Eye (tissue), 1 donor: ENCODE measurements at places on chromosomes 13 and 19.

- DNase-seq, result no peak
These were observed 113.1 kb downstream of the PCDH9 start for GRCh38 chr13:67117010-67117550.

DNA sequence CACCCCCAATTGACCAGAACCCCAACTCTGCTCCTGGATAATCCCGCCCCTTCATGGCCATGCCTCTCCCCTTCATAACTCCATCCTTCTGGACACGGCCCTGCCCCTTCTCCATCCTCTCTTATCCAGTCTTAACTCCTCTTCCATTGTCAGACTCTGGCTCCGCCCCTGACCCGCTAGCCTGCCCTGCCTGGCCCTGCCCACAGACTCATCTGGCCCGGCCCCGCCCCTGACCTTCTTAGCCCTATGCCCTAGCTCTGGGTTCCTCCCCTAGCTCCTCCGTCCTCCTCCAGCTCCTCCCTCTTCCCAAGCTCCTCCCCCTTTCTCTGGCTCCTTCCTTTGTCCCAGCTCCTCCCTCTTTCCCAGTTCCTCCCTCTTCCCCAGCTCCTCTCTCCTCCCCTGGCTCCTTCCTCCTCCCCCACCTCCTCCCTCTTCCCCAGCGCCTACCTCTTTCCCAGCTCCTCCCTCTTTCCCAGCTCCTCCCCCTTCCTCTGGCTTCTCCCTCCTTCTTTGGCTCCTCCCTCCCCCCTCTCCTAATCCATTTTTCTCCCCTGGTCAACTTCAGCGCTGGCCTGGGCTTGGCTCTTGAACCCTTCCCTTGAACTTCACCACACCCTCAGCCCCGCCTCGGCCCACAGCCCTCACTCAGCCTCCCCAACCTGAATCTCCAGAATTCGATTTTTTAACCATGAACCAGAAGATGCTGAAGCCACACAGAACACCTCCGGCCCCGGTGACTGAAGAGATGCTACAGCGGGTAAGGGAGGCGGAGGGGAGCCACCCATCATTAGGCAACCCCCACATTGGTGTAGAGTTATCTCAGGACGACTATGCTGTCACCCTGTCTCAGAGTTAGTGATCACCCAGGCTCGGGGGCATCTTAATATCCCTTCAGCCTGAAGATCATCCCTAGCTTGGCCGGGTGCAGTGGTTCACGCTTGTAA, 9.2 kb upstream of the ZNF358 start:
- peak; percentile 86 for DNase-seq

DNA sequence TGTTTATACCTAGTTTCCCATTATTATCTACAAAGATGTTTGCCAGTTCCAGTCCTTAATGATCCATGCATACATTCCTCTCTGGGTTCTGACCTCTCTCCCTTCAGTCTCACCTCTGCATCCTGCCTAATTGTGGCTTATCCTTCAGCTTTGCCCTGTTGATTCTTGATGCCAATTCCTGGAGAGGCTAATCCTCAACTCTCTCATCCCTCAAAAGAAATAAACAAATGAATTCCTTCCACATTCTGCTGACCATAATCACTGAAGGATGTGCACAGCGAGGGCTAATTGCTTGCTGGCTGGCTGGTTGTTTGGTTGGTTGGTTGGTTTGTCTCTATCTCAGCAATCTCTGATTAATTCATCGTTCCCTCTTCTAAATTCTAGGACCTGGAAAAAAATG, 113.8 kb downstream of the IRS2 start:
- no peak for DNase-seq

GRCh38 chr19:51450730-51451307, 7.4 kb downstream of the SIGLEC8 start:
- no peak for DNase-seq

GRCh38 chr19:37699057-37699456, 20.5 kb downstream of the ZNF607 start:
- no peak for DNase-seq

- peak; percentile 63 for DNase-seq
These were observed 1.8 kb upstream of the CEACAM8 start for GRCh38 chr19:42596391-42597072.

GRCh38 chr19:48351341-48351752, 12.4 kb downstream of the TMEM143 start:
- DNase-seq, result peak; percentile 80

DNA sequence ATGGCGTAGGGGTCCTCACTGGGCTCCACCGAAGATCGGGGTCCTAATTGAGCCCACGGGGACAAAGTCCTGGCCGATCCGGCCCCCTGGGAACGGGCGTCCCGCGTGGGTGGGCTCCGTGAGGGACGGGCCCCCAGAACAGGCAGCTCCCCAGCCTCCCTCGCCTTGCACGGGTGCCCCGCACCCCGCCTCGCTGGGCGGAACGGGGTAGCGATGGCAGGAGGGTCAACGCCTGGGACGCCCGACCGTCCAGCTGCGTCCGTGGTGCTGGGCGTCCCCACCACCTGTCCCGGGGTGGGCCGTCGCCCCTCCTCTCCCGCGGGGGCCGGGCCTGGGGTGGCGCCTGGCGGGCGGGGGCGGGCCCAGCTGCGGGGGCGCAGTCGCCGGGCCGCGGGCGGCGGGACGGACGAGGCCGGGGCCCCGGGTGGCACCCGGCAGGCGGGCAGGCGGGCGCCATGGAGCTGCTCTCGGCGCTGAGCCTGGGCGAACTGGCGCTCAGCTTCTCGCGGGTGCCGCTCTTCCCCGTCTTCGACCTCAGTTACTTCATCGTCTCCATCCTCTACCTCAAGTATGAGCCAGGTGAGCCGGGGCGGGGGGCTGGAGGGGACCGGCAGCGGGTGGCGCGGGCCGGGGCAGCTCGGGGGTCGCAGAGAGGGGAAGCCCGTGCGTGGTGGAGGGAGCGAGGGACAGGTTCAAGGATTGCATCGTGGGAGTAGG, at the start of gene TMEM38A:
Gene TMEM38A, plus strand, starts transcription at position 377 of the 717 bp plus-strand sequence. Its CDS starts 79 bp downstream, at position 456.
- peak; percentile 55 for DNase-seq

- no peak for DNase-seq
These were observed 30.1 kb upstream of the DCUN1D2 start for GRCh38 chr13:113520571-113520970.

GRCh38 chr19:17765069-17765618, 13.9 kb downstream of the FCHO1 start:
- DNase-seq, result no peak

DNA sequence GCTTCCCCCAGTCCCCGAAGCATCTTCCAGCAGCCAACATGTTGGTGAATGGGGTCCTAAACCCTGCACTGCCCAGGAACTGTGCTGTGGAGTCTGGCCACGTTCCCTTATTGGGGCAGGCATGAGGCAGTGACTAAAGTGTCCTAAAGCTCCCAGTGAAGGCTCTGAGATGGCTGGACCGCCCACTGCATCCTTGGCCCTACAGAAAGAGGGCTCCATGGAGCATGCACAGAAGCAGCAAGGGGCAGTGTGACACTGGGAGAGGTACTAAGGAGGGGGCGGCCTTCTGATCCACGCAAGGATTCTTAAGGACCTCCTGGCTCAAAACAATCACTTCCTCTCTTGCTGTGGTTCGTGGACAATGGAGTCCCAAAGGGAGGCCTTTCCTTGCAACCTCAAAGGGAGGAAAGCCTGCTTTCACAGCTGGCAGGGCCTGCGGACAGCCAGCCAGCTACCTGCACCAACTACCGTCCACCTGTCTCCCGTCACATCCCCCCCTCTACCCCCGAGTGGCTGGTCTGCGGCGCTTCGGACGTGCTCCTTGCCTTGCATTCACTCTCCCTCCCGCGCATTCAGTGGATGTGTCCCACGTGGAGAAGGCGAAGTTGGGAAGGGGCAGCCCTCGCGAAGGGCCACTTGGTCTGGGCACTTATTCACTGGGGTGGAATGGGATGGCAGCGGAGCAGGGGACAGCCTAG, 63.9 kb upstream of the STARD13 start:
- peak; percentile 27 for DNase-seq

- no peak for DNase-seq
These were observed 15.9 kb upstream of the PAK4 start for GRCh38 chr19:39109641-39110040.

- DNase-seq, result peak; percentile 73
These were observed 11.8 kb downstream of the PALM start for GRCh38 chr19:720345-721160.

DNA sequence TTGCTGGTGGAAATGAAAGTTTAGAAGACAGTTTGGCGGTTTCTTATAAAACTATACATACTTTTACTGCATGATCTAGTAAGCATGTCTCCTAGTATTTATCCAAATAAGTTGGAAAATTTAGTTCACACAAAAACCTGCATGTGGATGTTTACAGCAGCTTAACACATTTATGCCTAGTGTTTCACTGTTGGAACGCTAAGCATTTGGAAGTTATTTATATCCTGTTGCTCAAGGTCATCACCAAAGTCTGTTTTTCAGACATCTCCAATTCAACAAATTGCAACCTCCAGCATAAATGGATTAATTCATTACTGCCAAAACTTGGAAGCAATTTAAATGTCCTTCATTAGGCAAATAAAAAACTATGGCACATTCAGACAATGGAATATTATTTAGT, 461.8 kb downstream of the SUCLA2 start:
- DNase-seq, result no peak

- DNase-seq, result no peak
These were observed 67.3 kb downstream of the DOCK9 start for GRCh38 chr13:98910501-98910951.

GRCh38 chr13:30523211-30523610, 57.5 kb upstream of the HMGB1 start:
- DNase-seq, result peak; percentile 18

GRCh38 chr19:55056827-55057226, 6.1 kb downstream of the RDH13 start:
- no peak for DNase-seq

DNA sequence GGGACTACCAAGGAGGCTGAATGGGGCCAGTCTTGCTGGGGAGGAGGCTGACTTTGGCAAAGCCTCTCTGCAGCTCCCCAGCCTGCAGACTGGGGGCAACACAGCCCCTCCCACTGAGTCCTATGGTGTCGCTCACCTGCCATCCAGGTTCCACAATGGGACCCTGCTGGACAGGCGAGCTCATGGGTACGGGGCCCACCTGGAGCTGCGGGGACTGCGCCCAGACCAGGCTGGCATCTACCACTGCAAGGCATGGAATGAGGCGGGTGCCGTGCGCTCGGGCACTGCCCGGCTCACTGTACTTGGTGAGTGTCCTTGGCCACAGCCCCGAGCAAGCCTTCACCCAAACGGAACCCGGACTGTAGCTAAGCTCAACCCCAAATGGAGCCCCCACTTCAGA, 5.0 kb downstream of the CILP2 start:
- DNase-seq, result no peak

DNA sequence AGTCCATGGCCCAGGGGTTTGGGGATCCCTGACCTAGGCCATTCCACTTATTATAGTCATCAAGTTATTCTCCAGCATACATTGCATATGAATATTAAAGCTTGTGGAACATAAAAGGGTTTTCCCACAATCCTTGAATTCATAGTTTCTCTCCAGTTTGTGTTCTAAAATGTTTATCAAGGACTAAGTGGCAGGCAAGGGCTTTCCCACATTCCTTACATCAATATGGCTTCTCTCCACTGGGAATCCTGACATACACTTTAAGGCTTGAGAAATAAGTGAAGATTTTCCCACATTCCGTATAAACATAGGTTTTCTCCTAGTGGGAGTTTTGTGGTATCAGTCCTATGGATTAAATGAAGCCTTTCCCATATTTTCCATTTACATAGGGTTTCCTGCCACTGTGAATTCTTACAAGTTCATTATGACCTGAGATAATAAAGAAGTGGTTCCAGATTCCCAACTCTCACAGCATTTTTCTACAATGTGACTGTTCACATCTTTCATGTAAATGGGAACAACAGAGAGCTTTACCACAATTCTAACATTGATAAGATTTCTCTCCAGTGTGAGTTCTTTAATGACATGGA, 14.5 kb downstream of the ZNF426 start:
- no peak for DNase-seq

- DNase-seq, result no peak
These were observed 416 bp upstream of the DOCK9 start for GRCh38 chr13:98978280-98978679.

GRCh38 chr19:7421941-7422744, 66.7 kb downstream of the PEX11G start:
- DNase-seq, result no peak

- DNase-seq, result peak; percentile 90
These were observed 546 bp downstream of the UBXN6 start for GRCh38 chr19:4456843-4457653.

DNA sequence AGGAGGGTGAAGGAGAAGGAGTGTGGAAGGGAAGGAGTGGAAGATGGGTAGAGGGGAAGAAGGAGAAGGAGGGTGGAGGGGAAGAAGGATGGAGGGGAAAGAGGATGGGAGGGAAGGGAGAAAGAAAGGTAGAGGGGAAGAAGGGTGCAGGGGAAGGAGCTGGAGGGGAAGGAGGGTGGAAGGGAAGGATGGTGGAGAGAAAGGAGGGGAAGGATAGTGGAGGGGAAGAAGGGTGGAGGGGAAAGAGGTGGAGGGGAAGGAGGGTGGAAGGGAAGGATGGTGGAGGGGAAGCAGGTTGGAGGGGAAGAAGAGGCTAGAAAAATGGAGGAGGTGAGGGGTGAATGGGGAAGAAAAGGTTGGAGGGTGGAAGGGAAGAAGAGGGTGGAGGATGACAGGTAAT, 927.9 kb downstream of the UQCRFS1 start:
- no peak for DNase-seq

DNA sequence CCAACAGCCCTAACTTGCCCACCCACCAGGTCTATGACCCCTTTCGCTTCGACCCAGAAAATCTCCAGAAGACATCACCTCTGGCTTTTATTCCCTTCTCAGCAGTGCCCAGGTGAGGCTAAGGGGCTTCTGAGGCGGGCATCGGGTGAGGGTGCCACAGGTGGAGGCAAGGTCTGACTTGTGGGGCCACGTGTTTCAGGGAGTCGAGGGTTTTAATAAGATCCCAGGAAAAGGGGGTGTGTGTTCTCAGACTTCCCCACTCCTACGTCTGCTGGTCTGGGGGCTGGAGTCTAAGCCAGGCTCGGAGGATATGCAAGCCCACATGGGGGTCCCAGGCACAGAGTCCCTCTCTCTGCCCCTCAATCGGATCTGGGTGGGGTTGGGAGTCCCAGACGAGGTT, 30.9 kb upstream of the CYP4F8 start:
- DNase-seq, result no peak

- DNase-seq, result no peak
These were observed 2.8 kb upstream of the USF2 start for GRCh38 chr19:35265900-35266519.

DNA sequence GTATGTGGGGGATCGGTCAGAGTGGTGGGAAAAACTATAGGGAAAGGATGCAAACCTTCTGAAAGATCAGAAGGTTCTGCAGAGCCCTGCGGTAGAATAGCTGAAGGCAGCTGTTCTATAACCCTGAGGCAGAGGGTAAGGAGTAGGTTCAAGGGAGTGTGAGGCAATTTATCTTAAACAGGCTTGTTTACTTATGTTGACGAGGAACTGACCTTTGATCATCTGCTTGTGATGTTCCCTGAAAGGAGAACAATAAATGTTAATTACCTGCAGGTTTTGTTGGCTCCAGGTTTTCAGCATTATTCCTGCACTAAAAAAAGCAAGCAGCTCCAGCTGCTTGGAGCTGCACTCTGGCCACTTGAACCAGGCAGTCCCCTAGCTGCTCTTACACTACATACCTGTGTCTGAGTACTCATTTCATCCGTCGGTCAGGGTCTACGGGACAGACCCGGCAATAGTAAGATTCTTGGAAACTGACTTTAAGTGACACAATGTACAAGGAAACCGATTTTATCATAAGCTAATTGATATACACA, 202.1 kb downstream of the TBC1D4 start:
- DNase-seq, result no peak

- no peak for DNase-seq
These were observed 62.9 kb upstream of the KLHL1 start for GRCh38 chr13:70171151-70171550.
